ENCODE measurements at places on chromosomes 5 and 9.

GRCh38 chr9:127858041-127858512 is 3.6 kb upstream of the ENG start:
- DNase-seq = peak; percentile 27

DNA sequence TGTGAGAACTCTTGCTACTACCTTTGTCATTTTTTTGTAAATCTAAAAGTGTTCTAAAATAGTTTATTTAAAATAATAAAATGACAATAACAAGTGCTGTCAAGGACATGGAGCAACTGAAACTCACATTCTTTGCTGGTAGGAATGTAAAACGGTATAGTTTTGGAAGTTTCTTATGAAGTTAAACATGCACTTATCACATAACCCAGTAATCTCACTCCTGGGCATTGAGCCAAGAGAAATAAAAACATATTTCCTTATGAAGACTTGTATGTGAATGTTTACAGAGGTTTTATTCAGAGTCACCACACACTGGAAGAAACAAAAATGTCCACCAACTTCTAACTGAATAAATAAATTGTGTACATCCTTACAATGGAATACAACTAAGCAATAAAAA is 46.0 kb upstream of the COL15A1 start:
- no peak for DNase-seq

- DNase-seq = no peak
These were observed 24.7 kb upstream of the GLRX start for GRCh38 chr5:95847261-95847592.

- no peak for DNase-seq
These were observed 23.4 kb upstream of the STRBP start for GRCh38 chr9:123291736-123292135.

- no peak for DNase-seq
These were observed 323.9 kb downstream of the NNT start for GRCh38 chr5:43926923-43927322.

- no peak for DNase-seq
These were observed 41.0 kb downstream of the TRPM6 start for GRCh38 chr9:74846766-74847165.

GRCh38 chr5:89275066-89275855 is 392.3 kb upstream of the MEF2C start:
- no peak for DNase-seq

- DNase-seq = no peak
These were observed 5.2 kb downstream of the BASP1 start for GRCh38 chr5:17222664-17223063.

GRCh38 chr9:128244091-128244836 is 31.5 kb downstream of the GOLGA2 start:
- DNase-seq = no peak

GRCh38 chr9:123437201-123437600 is 81.2 kb downstream of the CRB2 start:
- DNase-seq = no peak

- no peak for DNase-seq
These were observed 849 bp upstream of the RGMB start for GRCh38 chr5:98772415-98773213.

DNA sequence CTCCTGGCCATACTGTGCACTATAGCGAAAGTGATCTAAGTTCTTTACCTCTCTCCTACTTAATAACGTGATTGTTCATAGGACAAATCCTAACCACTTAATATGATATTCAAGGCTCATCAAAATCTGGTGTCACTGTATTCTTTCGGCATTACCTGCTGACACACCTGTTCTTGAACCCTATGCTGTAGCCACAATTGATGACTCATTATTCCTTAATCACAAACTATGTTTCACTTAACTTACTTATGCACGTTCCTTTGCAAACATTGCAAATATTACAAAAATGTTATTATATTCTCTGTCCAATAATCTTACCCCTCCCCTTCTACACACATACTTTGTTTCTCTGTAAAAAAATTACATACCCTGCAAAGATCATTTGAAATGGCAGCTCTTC is 158.1 kb upstream of the ADRA1B start:
- DNase-seq = no peak

- DNase-seq = no peak
These were observed 25.5 kb upstream of the SLC25A51 start for GRCh38 chr9:37929441-37929895.

DNA sequence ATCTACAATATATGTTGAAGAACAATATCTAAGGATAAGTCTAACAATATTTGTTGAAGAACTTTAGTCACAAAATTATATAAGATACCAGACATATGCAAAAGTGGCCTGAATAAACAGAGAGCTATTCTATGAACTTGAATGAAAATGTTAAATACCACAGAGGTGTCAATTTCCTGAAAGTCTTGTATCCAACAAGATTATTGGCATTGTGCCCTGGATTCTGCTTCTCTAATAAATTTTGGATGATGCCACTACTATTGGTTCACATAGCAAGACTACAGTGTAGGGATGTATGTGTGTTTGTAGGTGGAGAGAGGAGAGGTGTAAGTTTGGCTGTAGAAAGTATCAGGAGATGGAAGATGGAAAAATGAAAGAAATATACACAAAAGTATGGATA is 731.8 kb upstream of the RGMB start:
- no peak for DNase-seq

GRCh38 chr9:122382901-122383850 is 12.4 kb downstream of the PTGS1 start:
- no peak for DNase-seq

- DNase-seq = no peak
These were observed 439.3 kb downstream of the DTWD2 start for GRCh38 chr5:118548761-118549720.

DNA sequence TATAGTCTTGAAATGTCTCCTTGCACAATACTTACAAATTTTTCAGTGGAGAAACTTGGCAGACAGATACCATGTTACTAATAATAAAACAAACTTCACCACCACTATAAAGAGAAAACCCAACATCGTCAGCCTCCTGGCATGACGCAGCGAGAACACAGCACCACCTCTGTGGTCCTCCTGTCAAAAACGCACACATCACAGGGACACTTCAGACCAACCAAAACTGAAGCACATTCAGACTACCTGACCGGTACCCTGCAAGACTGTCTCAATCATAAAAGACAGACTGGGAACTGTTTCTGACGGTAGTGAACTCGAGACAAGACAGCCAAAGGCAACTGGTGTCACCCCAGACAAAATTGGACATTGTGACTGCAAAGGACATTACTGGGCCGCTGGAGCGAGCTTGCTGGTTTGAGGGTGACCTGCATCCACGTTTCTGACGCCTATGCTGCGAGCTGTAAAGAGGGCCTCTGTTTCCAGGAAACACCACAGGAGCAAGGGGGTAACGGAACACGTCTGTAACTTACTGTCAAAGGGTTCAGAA is 34.4 kb downstream of the NSUN2 start:
- DNase-seq = no peak

GRCh38 chr9:37424204-37424685 is 1.7 kb downstream of the GRHPR start:
- DNase-seq = no peak

DNA sequence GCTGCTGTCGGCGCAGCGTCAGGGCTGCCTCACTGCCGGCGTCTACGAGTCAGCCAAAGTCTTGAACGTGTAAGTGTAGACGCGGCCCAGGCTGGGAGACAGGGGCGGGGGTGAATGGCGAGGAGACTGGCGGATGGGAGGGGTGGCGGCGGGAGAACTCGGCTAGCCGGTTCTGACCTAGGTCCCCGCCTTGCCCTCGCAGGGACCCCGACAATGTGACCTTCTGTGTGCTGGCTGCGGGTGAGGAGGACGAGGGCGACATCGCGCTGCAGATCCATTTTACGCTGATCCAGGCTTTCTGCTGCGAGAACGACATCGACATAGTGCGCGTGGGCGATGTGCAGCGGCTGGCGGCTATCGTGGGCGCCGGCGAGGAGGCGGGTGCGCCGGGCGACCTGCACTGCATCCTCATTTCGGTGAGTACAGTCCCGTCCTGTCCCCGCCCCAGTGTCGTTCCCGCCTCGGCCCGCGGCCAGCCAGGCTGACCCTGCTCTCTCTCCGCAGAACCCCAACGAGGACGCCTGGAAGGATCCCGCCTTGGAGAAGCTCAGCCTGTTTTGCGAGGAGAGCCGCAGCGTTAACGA is 745 bp downstream of the GADD45G start:
- DNase-seq = no peak

DNA sequence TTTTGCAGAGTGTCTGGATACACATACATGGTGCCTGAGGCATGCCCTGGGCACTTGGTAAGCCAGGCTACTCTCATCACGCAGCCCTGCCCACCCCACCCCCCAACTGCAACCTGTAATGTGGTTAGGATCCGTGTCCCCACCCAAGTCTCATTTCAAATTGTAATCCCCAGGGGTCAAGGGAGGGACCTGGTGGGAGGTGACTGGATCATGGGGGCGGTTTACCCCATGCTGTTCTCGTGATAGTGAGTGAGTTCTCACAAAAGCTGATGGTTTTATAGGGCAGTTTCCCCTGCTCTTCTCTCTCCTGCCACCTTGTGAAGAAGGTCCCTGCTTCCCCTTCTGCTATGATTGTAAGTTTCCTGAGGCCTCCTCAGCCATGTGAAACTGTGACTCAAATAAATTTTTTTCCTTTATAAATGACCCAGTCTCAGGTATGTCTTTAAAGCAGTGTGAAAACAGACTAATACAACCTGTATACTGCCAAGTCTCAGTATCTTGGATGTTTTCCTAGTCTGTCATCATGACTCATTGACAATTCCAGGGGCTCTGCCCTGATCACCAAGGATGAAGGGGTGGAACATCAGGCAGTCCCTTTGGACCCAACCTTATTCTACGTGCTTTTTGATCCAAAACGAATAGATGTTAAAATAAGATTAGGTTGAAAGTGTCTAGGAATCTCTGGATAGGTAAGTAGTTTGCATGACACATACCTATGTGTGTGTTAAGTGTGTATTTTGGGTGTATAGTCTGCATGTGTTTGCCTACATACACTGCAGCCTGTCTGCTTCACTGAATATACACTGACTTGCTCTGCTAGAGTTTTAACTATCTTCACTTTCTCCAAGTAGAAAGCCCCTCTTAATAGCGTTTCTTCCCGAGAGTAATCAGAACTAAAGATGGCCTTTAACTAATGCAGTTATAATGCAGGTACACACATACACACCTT is 293.8 kb downstream of the SLIT3 start:
- no peak for DNase-seq

- no peak for DNase-seq
These were observed 14.2 kb downstream of the HSPA4 start for GRCh38 chr5:133066045-133066444.

DNA sequence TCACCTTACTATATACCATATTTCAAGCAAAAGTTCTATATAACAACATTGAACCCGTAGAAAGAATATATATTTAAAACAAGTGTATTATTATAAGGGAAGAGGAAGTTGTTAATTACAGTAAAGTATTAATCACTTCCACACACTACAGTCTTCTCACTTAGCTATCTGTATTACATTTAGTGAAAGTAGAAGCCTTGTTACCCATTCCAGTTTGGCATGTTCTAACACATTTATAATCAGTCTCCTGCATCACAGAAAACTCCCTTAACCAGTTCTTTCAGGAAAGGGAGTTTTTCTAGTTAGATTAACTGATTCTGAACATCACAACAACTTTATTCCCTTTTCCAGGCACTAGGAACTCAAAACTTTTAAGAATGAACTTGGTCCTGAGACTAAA is 6.9 kb downstream of the RAB14 start:
- no peak for DNase-seq

- no peak for DNase-seq
These were observed 31.9 kb upstream of the NPR3 start for GRCh38 chr5:32679218-32679617.

DNA sequence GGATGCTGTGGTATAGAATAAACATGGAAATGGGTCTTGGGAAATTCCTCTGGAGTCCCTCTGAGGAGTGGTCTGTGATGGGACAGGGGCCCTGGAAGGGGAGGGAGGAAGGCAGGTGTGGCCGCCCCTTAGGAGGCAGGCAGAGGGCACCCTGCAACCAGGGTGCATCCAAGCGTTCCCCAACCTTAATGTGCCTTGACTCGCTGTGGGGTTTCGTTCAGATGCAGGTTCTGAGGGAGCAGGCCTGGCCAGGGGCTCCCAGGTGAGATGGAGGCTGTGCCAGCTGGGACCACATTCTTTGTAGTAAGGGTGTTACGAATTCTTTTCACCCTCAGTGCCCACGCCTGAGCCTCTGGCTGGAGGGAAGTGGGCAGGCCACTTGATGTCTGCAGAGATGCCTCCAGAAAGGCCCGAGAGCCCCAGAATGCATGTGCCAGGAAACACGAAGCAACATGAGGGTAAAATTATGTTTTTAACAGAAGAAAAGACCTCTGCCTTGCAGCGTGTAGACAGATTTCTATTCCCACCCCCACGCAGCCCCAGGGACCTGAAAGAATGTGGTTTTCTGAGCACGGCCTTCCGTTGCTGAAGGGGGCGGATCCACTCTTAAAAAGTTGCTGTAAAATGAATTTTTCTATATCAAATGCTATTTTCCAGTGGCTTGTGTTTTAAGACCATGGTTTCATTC is 150.4 kb upstream of the IER5L start:
- DNase-seq = no peak

DNA sequence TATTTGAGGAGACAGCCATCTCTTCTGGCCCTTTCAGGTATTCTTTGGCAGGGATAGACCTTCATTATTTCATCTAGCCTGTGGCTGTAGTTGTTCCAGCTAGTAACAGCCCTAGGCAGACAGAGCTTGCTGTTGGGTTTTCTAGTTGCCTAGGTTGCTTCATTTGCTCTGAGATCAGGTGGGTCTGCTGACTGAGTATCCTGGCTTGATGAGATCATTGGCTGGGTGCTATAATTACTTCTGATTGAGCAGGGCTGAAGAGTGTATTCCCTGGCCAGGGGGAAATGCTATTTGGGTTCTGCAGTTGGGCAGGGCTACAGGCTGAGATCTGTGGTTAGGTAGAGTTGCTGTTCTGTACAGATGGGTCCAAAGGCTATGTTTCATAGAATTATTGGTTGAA is 456.1 kb downstream of the PSAT1 start:
- no peak for DNase-seq

- no peak for DNase-seq
These were observed 28.4 kb downstream of the NEURL1B start for GRCh38 chr5:172669386-172670004.

DNA sequence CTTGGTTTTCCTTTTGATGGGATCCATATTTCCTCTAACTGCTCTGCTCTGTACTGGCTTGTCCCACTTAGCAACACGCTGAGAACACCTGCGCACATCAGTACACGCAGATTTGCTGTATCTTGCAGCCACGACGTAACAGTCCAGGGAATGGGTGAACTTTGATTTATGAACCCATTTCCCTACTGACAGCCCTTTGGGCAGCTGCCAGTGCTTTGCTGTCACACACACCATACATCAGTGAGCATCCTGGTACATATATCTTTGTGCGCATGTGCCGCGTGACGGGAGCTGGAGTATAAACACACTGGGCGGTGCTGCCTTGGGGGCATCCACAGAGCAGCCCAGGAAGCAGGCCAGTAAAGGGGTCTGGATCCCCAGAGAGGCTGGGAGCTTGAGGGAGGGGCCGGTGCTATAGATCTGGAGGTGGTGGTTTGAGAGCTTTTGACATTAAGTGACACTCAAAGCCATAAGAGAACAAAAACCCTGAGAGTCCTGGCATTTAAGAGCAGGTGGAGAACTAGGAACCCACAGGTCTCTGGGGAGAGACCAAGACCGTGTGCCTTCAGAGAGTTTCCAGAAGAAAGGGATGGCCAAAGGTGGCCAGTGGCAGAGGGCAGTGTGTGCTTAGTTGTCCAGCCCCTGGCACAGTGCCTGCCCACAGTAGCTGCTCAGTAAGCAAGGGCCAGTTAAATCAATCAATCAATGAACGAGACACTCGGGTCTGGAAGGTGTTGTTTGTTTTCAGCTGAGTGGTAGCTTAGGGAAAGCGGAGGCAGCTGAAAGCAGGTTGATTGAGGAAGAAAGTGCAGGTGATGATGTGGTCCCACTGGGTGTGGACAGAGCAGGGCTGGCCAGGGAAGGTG is 53.7 kb downstream of the LMX1B start:
- DNase-seq = peak; percentile 12

All from NCI-H1694 treated with DMSO at 0.1 percent for 48 hours (cell line).